ENCODE measurements at places on chromosomes 16 and 17.
A peak's percentile ranks its signal among the peaks of the same experiment; 100 is the strongest.

GRCh38 chr17:18248300-18248731 lies 10.2 kb downstream of the FLII start:
- DNase-seq = peak; percentile 45

DNA sequence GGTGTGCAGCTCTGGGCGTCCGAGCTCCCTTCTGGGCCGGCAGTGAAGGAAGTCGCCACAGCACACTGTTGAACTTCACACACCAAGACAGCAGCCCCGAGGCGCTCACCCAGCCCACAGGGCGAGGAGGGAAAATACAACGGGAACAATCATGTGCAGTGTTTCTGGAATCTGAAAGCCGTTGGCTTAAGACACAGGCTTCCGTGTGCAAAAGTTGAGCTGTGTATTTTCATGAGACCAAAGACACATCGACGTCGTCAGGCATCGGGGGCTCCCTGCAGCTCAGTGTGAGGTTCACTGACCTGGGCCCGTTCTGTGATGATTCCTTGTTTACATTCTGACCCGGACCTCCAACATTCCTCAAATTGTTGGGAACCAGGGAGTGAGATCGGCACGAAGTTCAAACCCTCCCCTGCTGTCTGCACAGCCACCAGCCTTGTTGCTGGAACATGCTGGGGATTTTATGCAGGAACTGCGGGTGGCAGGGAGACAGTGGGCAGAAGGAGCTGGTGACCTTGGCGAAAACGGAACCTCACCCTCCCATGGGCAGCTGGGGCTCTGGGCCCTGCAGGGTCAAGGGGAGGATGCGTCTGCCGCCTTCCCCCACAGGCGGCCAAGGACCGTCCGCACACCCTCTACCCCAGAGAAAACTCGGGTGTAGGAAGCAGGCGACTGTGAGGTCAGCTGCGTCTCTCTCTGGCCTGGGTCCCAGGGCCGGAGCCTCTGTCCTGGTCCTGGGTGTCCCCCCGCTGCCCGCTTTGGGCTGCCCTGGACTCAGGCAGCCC lies 72.2 kb downstream of the METRNL start:
- DNase-seq = no peak

DNA sequence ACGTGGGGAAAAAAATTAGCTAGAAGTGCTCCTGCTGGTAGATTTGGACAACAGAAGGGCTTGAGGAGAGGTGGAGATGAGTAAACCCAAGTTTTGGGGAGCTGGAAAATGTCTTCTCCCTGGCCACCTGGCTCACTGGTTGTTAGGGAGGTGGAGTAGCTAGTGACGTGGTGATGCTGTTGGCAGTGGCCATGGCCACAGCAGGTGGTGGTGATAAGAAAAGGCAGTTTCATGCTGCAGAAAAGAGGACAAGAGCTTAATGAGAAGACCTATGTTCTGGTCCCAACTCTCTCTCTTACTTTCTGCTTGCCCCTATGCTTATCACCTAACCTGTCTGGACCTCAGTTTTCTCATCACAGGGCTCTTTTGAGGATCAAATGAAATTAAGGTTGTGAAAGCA lies 223.5 kb upstream of the N4BP1 start:
- DNase-seq = no peak

DNA sequence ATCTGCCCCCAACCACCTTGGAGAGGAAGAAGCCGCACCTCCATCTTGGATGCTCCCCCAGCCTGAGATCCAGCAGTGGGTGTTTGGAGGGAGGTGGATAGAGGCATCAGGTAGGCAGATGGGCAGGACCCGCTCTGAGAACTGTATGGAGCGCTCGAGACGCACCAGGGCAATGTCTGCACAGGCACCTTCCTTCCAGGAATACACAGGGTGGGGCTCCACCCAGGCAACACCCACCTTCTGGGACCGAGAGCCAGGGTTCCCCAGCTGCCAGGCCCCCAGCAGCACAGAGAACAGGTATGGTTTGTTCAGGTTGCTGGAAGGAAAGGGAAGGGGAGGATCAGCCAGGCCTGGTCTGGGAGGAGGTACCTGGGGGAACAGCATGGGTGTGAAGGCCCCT lies 2.4 kb downstream of the PRSS22 start:
- no peak for DNase-seq

GRCh38 chr17:1626333-1626732 lies 2.3 kb downstream of the SLC43A2 start:
- no peak for DNase-seq

DNA sequence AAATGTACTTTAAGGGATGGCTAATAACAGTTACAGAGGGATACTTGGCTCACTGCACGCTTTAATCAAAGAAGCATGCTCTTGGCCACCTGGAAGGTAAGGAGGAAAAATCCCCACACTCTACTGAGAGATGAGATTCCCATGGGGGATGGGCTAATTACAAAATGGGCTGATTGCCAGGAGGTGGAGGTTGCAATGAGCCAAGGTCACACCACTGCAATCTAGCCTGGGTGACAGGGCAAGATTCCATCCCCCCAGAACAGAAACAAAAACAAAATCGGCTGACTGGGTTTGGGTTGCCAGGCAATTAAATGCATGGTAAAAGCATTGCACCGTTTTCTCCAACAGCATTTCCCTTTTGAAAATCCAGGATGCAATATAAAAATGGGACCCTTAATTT lies 18.0 kb downstream of the N4BP1 start:
- no peak for DNase-seq

GRCh38 chr17:11324846-11325420 lies 83.9 kb downstream of the SHISA6 start:
- DNase-seq = no peak

- no peak for DNase-seq
Measured at GRCh38 chr16:71319999-71320398, 30.8 kb upstream of the CMTR2 start.

- DNase-seq = no peak
Measured at GRCh38 chr17:39018267-39019134, 51.3 kb upstream of the FBXO47 start.

All from NCI-H345 (cell line).